ENCODE measurements at places on chromosomes 6 and 20.
A peak's percentile ranks its signal among the peaks of the same experiment; 100 is the strongest.

DNA sequence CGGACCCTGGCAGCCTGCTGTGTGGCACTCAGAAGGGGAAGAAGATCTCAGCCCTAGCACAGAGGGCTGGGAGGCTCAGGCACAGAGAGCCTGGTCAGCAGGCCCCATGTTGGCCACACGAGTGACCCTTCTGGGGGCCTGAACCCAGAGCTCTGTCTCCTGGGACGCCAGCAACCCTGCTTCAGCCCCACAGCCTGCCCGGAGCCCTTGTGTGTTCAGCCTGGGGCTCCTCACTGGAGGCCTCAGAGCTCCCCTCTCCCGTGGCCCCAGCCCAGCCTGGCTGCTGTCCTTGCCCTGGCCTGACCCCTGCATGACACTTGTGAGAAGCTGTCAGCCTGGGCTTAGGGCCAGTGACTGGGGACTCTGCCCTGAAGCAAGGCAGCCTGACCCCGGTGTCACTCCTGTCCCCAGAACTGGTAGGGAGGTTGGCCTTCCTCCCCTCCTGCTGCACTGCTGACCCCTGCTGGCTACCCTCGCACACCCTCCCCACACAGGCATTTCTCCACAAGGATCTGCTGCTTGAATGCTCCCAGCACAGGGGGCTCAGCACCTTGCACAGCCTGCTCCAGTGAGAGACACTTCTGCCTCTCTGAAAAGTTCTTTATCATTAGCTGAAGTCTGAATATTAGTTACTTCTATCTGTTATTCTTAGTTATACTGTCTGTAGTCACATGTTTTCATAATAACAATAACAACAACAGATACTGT is 15.4 kb upstream of the IP6K3 start:
- peaks cover 44% of the 10 kb centered on the region for H3K27me3 ChIP-seq
- no peaks in the 10 kb centered on the region for H3K36me3 ChIP-seq
- H3K4me3 ChIP-seq: no peak overlapping the region
- no peaks in the 10 kb centered on the region for H3K4me1 ChIP-seq

DNA sequence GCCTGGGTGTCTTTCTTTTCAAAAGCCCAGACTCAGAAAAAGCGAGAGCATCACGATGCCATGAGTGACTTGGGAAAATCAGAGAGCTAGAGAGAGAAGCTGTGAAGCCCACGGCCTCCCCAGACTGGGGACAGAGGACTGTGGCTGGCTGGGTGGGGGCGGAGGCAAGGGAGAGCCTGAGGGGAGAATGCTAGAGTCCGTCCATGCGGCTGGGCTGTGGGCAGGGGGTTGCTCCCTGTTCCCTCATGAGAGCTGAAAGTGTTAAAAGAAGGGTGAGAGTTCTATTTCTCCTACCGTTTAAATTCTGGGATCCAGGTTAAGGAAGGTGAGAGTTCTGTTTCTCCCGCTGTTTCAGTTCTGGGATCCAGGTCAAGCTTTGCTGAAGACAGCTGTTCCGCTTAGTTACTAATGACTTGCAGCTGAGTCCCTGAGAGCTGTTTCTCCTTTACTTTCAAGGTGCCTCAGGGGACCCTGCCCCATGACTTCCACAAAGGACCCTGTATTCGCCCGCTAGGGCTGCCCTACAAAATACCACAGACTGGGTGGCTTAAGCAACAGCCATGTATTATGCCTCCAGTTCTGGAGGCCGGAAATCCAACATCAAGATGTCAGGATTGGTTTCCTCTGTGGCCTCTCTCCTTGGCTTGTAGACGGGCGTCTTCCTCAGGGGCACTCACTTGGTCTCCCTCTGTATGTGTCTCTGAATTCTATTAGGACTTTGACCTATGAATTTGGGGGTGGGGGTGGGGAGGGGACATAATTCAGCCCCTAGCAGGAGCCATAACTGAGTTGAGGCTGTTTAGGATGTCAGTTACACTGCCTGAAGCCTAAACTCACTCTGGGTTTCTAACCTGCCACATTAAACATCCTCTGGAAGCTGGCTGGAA is 127.0 kb downstream of the PXDC1 start:
- H3K36me3 ChIP-seq: no peaks in the 10 kb centered on the region
- H3K27me3 ChIP-seq: no peaks in the 10 kb centered on the region
- DNase-seq: no peak
- H3K4me1 ChIP-seq: no peaks in the 10 kb centered on the region

DNA sequence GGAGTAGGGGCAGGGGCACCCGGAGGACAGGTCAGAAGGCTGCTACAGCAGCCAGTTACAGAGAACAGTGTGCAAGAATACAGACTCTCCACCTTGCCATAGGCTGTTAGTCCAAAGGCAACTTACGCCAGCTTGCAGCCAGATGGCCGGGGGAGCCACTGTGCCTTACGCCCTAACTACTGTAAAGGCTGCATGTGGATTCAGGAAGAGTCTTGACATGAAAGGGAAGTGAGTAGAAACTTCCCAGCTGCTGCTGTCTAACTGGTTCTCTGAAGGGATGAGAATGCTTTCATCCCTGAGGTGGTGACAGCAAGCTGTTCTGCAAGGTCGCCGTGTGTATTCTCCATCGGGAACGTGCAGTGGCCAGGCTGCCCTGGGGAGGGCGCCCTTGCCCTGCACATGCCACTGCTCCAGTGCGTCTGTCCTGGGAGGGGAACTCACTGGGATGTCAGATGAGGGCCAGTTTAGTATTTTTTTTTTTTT is 46.1 kb downstream of the LYRM4 start:
- no peaks in the 10 kb centered on the region for H3K27me3 ChIP-seq
- no peak overlapping the region for H3K4me3 ChIP-seq
- H3K36me3 ChIP-seq: no peaks in the 10 kb centered on the region
- DNase-seq: no peak
- peaks cover 9% of the 10 kb centered on the region for H3K4me1 ChIP-seq

GRCh38 chr6:5424726-5425125 is 163.4 kb downstream of the FARS2 start:
- H3K4me3 ChIP-seq: no peak overlapping the region
- no peaks in the 10 kb centered on the region for H3K4me1 ChIP-seq
- no peaks in the 10 kb centered on the region for H3K27me3 ChIP-seq
- no peak overlapping the region for H3K27ac ChIP-seq
- no peaks in the 10 kb centered on the region for H3K36me3 ChIP-seq

GRCh38 chr6:30071081-30071818 is 4.3 kb downstream of the PPP1R11 start:
- DNase-seq: no peak
- no peak overlapping the region for H3K27ac ChIP-seq
- H3K27me3 ChIP-seq: peaks cover 16% of the 10 kb centered on the region
- H3K36me3 ChIP-seq: no peaks in the 10 kb centered on the region

- no peak overlapping the region for H3K4me3 ChIP-seq
- no peaks in the 10 kb centered on the region for H3K36me3 ChIP-seq
- H3K27ac ChIP-seq: no peak overlapping the region
Measured at GRCh38 chr6:112331306-112331705, 15.8 kb upstream of the RFPL4B start.

DNA sequence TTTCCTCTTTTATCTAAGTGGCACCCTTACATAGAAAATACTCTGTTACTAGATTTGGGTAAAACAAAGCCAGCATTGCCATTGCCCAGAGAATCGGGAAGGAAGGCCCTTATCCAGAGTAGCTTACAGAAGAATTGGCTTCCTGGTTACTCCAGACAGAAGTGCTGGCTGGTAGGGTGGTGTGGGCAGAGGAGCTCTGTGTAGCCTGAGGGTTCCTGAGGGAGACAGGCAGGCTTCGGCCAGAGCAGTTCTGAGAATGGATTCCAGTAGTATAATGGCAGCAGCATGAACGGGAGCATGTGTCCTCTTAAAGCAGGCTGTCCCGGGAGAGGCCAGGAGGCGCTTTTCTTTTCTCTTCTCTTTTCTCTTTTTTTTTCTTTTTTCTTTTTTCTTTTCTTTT is 11.9 kb downstream of the CUL9 start:
- no peaks in the 10 kb centered on the region for H3K27me3 ChIP-seq
- no peak overlapping the region for H3K27ac ChIP-seq
- no peaks in the 10 kb centered on the region for H3K36me3 ChIP-seq
- no peaks in the 10 kb centered on the region for H3K4me1 ChIP-seq
- no peak overlapping the region for H3K4me3 ChIP-seq

DNA sequence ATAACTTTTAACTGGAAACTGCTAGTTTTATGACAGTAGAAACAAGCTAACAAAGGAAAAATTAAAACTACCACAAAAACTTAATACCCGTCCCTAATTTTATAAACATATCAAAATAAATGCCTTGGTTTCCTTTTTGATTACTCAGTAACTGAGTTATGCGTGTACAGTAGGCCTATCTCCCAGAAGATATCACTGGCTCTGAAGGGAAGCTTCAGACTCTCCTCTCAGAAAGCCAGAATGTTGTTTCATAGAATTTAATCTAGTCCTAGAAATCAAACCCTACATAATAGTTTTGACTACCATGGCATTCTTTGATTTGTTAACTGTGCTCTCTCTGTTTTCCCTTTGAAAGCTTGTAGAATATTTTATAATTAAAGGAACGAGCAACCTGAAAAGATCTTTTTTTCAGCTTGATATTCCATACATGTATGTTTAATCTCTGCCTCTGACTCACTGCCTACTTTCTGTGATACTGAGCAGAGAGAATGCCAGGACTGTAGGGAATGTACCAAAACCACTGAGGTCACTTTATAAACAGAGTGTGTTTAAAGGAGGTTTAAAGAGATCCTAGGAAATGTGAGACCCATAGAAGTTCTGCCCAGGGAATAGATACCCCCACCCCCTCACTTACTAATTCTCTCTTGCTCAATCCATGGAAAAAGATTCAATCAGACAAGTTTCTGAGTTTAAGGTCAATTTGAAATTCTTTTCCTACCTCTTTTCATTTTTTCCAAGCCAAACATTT is 311.5 kb downstream of the HDGFL1 start:
- H3K36me3 ChIP-seq: no peaks in the 10 kb centered on the region
- H3K27ac ChIP-seq: no peak overlapping the region
- H3K4me3 ChIP-seq: no peak overlapping the region
- no peak for DNase-seq
- H3K4me1 ChIP-seq: no peaks in the 10 kb centered on the region

- no peaks in the 10 kb centered on the region for H3K27me3 ChIP-seq
- H3K36me3 ChIP-seq: no peaks in the 10 kb centered on the region
- no peaks in the 10 kb centered on the region for H3K4me1 ChIP-seq
- H3K27ac ChIP-seq: no peak overlapping the region
- DNase-seq: peak; percentile 38
Measured at GRCh38 chr6:52929321-52930164, 20.0 kb upstream of the GSTA3 start.

DNA sequence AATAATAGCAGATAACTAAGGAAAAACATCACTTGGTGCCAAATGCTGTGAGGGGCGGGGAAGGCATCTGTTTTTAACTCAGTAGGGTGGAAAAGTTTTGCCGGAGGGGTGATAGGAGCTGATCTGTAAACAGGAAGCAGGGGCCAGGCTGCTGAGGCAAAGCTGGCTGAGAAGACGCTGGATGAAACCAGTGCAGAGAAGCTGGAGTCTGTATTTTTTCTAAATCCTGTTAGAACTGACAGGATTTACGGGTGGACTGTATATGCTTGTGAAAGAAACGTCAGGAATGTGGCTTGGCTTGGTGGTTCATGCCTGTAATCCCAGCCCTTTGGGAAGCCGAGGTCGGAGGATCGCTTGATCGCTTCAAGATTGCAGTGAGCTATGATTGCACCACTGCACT is 5.6 kb downstream of the PCMTD2 start:
- H3K27ac ChIP-seq: no peak overlapping the region
- H3K36me3 ChIP-seq: no peaks in the 10 kb centered on the region
- H3K4me1 ChIP-seq: peaks cover 5% of the 10 kb centered on the region
- H3K4me3 ChIP-seq: no peak overlapping the region

GRCh38 chr6:136564180-136564579 is 14.0 kb upstream of the MAP7 start:
- H3K27me3 ChIP-seq: no peaks in the 10 kb centered on the region
- no peak overlapping the region for H3K27ac ChIP-seq
- H3K36me3 ChIP-seq: 0 out of 2 replicates have a peak, but pooled peaks cover 4% of the 10 kb centered on the region
- peaks cover 18% of the 10 kb centered on the region for H3K4me1 ChIP-seq
- H3K4me3 ChIP-seq: no peak overlapping the region

DNA sequence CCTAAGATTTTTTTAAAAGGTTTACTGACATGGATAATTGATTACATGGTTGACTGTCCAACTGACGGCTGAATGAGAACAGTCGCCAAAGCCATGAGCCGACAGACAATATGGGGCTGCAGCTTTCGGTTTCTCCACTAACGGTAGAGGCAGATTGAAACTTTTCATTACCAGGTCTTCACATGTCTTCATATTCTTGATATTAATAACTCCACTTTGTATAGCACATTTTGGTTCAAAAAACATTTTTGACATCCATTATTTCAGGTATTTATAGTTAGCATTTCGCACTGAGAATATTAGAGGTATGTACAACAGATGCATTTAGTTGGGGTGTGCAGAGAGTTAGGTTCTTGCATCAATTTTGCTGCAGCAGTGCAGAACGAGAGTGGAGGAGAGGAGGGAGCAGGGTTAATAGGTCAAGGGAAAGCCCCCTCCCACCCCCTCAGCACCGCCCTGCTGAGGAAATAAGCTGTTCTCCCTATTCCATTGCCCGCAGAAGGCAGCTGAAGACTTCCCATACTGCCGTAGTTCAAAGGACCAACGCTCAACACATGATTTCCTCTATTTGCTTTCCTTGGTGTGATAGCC is 73.6 kb upstream of the ADTRP start:
- H3K4me1 ChIP-seq: peaks cover 22% of the 10 kb centered on the region
- H3K27me3 ChIP-seq: no peaks in the 10 kb centered on the region
- no peak for DNase-seq
- no peaks in the 10 kb centered on the region for H3K36me3 ChIP-seq

- H3K27me3 ChIP-seq: no peaks in the 10 kb centered on the region
- no peak for DNase-seq
- H3K27ac ChIP-seq: peak overlapping the region; percentile 88
- H3K4me3 ChIP-seq: peak overlapping the region; percentile 62
- H3K36me3 ChIP-seq: peaks cover 15% of the 10 kb centered on the region
- H3K4me1 ChIP-seq: peaks cover 52% of the 10 kb centered on the region
Measured at GRCh38 chr20:44990957-44991356, 24.6 kb downstream of the STK4 start.

DNA sequence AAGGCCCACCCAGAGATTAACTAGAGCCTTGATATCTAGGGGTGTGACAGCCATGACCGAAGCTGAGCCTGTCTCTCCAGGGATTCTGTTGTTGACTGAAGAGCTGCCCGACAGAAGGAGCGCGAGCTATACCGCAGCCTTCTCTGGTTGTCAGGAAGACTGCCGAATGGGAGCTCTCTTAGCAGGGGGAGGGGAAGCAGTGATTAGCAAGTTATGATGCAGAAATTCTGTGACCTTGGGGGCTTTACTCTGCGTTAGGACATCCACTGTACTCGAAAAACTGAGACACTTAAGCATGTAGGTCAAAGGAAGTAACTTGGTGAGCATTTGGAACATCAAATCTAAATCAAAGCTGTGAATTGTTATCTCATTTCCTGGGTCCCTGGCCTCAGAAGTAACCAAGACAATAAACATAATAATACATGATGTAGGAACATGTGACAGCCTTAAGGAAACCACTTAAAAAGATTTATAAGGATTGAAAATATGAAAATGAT is 84.7 kb downstream of the MAP3K4 start:
- no peaks in the 10 kb centered on the region for H3K36me3 ChIP-seq
- no peaks in the 10 kb centered on the region for H3K4me1 ChIP-seq
- no peaks in the 10 kb centered on the region for H3K27me3 ChIP-seq
- H3K4me3 ChIP-seq: no peak overlapping the region

Measured in MM.1S (cell line).